ENCODE measurements at places on chromosomes 6 and 20.

- no peak for DNase-seq
These were observed 71.1 kb downstream of the PERP start for GRCh38 chr6:138036111-138036510.

DNA sequence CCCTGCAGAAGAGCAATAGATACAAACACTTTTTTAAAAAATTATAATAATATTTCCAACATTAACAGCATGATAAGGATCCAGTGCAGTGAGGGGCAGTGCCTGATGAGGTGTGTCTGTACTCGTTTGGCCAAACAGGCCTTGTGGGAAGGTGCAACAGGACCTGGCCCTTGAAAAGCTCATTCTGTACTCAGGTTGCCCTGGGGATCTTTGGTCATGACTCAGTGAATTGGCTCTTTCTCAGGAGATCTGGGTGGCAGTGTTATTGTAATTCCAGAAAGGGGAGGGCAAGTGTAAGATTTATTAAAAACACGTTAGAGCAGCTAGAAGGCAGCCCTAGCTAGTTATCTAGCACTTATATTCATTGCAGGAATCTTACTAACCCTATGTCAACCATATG is 2.9 kb upstream of the SPINT3 start:
- DNase-seq: no peak

GRCh38 chr6:131159578-131159977 is 24.3 kb downstream of the AKAP7 start:
- DNase-seq: no peak

- no peak for DNase-seq
These were observed 28.9 kb upstream of the CCR6 start for GRCh38 chr6:167093922-167094432.

GRCh38 chr20:46089167-46089416 is 670 bp downstream of the NCOA5 start:
- no peak for DNase-seq
